HepG2 (cell line): ENCODE measurements at places on chromosomes 1 and 21. TPM values are rescaled to one million over a fixed set of nuclear protein-coding genes. Genes with fewer than 3 reads are reported as not detected.

DNA sequence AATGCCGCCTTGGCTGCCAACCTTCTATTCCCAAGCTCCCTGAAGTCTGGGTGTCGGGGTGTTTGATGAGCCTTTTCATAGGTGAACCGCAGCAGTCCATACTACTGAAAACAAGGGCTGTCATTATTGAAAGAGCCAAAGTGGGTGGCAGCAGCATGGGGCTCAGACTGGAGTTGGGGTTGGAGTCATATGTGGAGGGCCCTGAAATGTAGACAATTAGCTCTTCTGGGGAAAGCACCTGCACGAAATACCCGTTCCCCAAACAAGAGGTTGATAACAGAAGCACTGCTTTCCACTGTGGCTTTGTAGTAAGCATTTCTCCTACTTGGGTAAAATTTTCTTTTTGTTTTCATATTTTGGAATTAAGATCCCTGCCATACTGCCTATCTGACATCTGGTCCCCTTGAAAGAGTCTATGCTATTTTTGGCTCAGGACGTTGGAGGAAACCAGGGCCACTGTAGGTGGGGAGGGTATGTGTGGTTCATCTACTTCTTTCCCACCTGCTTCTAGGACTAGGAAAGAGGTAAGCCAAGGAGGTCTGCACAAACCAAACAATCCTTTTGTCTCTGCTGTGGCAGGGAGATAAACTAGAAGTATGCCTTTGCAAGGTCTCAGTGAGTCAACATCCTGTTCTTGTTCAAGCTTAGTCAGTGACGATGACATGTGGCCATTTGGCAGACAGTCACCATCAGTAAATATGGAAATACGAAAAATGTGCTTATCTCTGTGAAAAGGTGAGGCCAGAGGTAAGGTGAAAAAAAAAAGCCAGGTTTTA is 197.0 kb upstream of the UBE2U start:
- no peak overlapping the region for H3K27ac ChIP-seq
- H3K36me3 ChIP-seq, result no peaks in the 10 kb centered on the region
- no peak overlapping the region for H3K4me3 ChIP-seq
- no peaks in the 10 kb centered on the region for H3K27me3 ChIP-seq
- peak; percentile 12 for DNase-seq

Gene LIN28A
- 0.04 TPM in 1 of 2 replicates, not detected in the other for total RNA-seq

DNA sequence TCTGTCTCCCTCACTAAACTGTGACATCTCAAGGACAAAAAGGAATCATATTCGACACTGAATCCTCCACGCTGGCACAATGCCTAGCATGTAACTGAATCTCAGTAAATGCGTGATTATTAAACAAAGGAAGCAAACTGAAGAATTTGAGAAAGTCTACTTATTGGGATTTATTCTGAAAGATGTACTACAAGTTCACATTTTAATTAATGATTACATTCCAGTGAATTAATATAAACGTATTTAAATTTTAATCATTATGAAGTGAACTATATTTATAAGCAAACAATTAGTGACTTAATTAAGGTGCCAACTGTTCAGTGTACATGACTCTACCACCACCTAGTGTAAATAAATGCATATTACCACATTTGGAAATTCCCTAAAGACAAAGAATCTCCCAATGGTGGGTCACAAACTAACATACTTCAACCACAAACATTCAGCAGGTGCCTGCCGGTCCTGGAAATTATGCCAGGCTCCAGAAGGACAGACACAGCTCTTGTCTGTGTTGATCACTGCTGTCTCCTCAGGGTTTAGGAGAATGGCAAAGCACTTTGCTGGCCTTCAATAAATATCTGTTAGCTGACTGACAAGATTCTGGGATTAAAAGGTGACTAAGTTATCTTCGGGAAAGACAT is 56.3 kb downstream of the SMYD3 start:
- DNase-seq, result peak; percentile 5
- no peak overlapping the region for H3K4me3 ChIP-seq
- no peaks in the 10 kb centered on the region for H3K4me1 ChIP-seq
- no peak overlapping the region for H3K27ac ChIP-seq
- H3K27me3 ChIP-seq, result no peaks in the 10 kb centered on the region
- no peaks in the 10 kb centered on the region for H3K36me3 ChIP-seq

DNA sequence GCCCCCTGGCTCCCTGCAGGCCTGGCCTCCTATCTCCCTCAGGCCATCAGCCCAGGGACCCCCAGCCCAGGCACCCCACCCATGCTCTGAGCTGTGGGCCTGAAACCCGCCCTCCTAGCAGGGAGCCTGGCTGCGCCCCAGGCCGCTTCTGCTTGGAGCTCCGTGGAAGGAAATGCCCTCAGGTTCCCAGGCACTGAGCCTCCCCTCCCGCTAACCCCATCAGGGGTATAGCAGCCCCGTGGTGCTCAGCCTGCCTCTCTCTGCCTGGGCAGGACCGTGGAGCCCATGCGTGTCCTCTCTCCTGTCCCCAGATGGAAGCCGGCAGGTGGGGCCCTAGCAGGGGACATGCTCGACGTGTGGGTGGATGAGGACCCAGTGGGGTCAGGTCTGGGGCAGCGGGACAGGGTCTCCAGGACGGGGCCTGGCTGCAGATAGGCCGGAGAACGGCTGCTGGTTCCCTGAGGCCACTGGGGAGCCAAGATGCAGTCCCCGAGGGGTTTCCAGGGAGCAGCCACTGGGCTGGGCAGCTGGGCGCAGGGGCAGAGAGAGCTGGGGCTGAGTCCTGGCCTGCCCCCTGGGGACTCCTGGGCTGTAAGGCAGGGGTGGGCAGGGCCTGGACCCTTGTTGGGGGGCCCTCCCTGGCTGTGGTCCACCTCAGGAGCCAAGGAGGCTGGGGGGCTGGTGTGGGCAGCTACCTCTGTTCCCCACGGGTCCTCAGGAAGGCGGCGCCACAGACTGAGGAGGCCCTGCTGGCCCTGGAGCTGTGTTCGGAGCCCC is 75.5 kb downstream of the MORN1 start:
- no peaks in the 10 kb centered on the region for H3K36me3 ChIP-seq
- H3K4me1 ChIP-seq, result peaks cover 71% of the 10 kb centered on the region
- peak overlapping the region; percentile 55 for H3K4me3 ChIP-seq
- no peak overlapping the region for H3K27ac ChIP-seq
- no peak for DNase-seq
- H3K27me3 ChIP-seq, result peaks cover 10% of the 10 kb centered on the region

DNA sequence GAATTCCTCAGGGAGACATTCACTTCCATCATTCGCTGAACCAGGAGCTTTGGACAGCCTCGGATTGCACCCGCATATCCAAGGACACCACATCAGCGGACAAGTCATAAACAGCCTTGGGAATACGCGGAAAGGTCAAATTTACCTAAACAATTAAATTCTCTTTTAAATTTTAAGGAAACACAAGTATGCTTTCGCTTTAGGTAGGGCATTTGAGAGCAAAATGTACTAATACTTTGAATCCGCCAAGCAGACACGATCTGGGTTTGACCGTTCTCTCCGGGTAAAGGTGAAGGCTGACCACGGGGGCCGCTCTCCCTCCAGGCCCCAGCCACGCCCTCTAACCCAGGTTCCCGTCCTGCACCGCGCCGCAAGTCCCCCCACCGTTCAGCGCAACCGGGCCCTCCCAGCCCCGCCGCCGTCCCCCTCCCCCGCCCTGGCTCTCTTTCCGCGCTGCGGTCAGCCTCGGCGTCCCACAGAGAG is 479 bp upstream of the ACADM start:
- peak overlapping the region; percentile 95 for H3K4me3 ChIP-seq
- DNase-seq, result peak; percentile 83
- H3K36me3 ChIP-seq, result no peaks in the 10 kb centered on the region
- H3K27me3 ChIP-seq, result no peaks in the 10 kb centered on the region
- peak overlapping the region; percentile 91 for H3K27ac ChIP-seq

DNA sequence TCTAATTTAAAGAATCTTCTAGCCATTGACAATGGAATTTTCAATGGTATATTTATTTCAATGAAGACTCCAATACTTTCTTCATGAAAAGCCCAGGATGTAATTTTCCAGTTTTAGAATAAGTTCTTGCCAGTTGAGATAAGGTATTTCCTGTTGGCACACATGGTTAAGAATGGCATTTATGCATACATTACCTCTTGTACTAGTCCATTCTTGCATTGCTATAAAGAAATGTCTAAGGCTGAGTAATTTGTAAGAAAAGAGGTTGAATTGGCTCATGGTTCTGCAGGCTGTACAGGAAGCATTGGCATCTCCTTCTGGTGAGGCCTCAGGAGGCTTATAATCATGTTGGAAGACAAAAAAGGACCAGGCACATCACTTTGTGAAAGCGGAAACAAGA is 1179.6 kb downstream of the AMY1C start:
- H3K36me3 ChIP-seq, result no peaks in the 10 kb centered on the region
- H3K4me1 ChIP-seq, result no peaks in the 10 kb centered on the region
- no peak for DNase-seq
- no peak overlapping the region for H3K4me3 ChIP-seq
- H3K27ac ChIP-seq, result no peak overlapping the region

DNA sequence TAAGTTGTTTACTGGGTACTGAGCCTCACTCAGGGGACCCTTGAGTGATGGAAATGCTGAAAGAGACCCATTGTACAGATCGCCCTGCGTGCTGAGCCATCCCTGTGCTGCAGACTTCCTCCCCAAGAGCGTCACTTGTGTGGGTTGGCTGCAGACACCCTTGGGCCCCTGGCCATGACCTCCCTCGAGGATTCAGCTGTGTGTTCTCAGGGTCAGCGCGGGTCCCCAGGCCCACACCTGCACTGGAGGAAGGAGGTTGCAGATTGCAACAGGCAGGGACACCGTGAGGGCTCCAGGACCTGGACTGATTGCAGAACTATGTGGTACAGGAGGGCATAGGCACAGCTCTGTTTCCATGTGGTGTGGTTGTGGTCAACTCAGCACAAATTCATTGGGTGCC is 4.4 kb downstream of the SNAP47 start:
- H3K36me3 ChIP-seq, result no peaks in the 10 kb centered on the region; the same call in 1 of the 2 replicates
- H3K27me3 ChIP-seq, result no peaks in the 10 kb centered on the region
- no peak for DNase-seq
- peaks cover 15% of the 10 kb centered on the region for H3K4me1 ChIP-seq
- H3K4me3 ChIP-seq, result no peak overlapping the region
- no peak overlapping the region for H3K27ac ChIP-seq

Gene PCP4
- not detected in 2 replicates for total RNA-seq

- no peak overlapping the region for H3K27ac ChIP-seq
- H3K4me1 ChIP-seq, result no peaks in the 10 kb centered on the region
- no peak for DNase-seq
- H3K27me3 ChIP-seq, result no peaks in the 10 kb centered on the region
These were observed 488.0 kb upstream of the B3GALT2 start for GRCh38 chr1:193674292-193674944.

Gene CFHR2
- not detected in 2 replicates for total RNA-seq
